ENCODE measurements at places on chromosomes 12 and 14.

- no peak for DNase-seq
Observed at GRCh38 chr12:55762646-55763045, 19.7 kb downstream of the GDF11 start.

DNA sequence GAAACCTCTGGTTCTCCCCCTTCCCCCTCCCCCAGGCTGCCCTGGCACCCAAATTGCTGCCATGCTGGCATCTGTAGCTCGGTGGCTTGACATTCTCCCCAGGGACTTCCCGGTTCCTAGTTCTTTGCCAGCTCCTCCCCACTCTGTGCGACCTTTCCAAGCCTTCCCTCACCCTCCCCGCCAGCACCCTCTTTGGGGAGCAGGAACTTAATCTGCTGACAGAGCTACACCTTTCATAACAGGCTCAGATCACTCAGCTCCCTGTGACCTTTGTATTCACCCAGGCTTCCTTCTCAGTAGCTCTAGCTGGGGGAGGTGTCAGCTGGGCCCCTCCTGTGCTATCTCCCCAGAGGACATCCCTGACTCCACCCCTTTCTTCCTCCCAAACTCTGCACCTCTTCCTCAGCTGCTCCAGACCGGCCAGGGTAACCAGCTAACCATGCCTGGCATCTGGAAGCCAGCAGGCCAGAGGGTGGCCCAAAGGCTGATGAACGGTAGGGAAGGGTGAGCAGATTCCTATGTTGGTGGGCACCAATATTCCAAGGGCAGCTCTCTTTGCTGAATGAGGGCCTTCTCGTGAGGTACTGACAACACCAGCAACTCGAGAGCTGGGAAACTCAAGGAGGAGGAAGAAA is 1.8 kb upstream of the COX14 start:
- peak; percentile 70 for DNase-seq

DNA sequence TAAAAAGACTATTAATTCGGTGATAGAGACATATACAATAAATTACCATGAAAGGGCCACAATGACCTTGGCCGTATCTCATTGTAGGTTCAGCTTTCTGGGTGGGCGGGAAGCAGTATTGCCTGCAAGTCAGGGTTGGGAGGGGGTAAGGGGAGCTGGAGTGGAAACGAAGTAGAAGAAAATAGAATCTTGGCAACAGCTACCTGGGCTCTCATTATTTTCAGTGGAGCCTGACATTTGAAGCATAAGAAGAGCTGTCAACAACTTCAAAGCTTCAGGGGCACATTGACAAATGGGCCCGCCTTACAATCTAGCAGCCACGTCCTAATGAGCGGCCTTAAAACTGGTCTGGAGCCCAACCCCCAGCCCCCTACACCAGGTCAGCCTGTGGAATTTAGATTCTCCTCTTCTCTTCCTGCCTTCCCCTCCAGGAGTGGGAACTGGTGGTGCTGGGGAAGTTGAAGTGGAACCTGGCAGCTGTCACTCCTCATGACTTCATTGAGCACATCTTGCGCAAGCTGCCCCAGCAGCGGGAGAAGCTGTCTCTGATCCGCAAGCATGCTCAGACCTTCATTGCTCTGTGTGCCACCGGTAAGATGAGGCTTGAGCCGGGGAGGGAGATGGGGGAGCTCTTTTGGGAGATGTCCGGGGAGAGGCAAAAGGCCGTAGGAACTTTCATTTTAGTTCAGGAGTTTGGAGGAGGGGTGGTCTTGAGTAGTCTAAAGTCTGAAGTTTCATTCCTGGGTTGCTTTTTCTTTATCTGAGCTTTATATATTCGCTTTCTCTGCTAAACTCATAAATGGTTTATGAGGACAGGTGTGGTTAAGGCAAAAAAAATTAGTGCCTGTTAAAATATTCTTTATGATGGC is 5.0 kb downstream of the CCND2 start:
- peak; percentile 50 for DNase-seq

DNA sequence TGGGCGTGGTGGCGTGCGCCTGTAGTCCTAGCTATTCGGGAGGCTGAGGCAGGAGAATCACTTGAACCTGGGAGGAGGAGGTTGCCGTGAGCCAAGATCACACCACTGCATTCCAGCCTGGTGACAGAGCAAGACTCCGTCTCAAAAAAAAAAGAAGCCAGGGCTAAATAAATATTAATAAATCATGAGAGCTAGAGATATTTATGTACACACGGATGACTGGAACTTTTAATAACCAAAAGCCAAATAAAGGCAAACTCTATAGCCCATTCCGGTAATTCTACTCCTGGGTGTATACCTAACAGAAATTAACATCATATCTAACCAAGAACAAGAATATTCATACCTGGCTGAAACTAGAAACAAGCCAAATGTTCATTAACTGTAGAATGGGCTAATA is 7.7 kb upstream of the TRAFD1 start:
- DNase-seq = no peak

GRCh38 chr12:89040146-89040964 is 311.9 kb downstream of the DUSP6 start:
- peak; percentile 33 for DNase-seq

- DNase-seq = peak; percentile 97
Observed at GRCh38 chr14:52950898-52951680, at the start of gene FERMT2. TSS of gene FERMT2 (minus strand) at chr14:52951050. CDS start at chr14:52950568, 482 bp downstream.

- no peak for DNase-seq
Observed at GRCh38 chr12:39675263-39675662, 55.7 kb upstream of the ABCD2 start.

GRCh38 chr14:41362139-41362538 is 244.5 kb upstream of the LRFN5 start:
- no peak for DNase-seq

DNA sequence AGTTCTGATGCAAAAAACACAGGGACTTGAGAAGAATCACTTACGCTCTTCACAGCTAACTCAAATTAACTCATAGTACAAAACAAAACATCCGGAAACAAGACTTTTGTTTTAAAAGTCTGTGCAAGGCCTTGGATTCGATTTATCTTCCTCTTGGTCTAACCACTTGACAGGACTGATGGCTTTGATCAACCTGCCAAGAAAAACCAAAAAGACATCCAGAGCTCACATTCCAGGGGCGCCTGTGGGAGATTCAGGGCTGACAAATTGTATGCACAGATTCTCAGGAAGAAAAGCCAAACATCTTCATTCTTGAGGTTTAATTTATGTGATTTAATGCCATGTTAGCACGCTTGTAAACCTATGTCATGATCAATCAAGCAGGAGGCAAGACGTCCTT is 129.1 kb upstream of the TMCC3 start:
- DNase-seq = peak; percentile 44

DNA sequence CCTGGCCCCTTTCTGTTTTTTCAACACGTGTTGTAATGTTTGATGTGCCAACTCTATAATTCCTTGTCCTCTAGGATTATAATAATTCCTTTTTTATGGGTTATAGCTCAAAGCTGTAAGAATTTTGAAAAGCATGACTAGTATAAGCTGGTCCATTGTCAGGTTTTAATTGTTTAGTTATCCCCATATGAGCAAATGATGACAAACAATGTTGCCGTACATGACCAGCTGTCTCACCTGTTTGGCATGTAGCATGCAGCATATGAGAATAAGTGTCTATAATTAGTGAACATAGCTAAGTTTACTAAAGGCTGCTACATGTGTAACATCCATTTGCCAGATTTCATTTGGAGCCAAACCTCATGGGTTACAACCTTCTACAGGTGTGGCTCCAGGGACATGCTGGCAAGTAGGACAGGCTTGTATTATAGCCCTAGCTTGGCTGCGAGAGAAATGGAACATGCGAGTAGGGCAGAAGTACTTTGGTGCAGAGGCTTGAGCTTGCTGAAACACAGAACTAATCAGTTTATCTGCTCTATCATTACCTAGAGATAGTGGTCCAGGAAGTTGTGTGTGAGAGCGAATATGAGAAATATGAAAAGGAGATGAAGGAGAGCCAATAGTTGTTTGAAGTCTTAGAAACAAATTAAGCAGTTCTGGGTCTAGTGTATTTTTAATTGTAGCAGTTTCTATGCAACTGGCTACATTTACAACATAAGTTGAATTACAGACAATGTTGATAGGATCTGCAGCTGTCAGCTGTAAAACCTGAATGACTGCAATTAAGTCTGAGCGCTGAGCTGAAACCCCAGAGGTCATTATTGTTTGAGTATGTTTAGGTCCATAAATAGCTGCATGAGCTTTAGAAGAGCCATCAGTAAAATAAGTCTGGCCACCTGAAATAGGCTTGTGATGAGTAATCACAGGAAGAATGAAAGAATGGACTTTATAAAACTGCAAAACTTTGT is 22.6 kb upstream of the MAPKAPK5 start:
- no peak for DNase-seq

DNA sequence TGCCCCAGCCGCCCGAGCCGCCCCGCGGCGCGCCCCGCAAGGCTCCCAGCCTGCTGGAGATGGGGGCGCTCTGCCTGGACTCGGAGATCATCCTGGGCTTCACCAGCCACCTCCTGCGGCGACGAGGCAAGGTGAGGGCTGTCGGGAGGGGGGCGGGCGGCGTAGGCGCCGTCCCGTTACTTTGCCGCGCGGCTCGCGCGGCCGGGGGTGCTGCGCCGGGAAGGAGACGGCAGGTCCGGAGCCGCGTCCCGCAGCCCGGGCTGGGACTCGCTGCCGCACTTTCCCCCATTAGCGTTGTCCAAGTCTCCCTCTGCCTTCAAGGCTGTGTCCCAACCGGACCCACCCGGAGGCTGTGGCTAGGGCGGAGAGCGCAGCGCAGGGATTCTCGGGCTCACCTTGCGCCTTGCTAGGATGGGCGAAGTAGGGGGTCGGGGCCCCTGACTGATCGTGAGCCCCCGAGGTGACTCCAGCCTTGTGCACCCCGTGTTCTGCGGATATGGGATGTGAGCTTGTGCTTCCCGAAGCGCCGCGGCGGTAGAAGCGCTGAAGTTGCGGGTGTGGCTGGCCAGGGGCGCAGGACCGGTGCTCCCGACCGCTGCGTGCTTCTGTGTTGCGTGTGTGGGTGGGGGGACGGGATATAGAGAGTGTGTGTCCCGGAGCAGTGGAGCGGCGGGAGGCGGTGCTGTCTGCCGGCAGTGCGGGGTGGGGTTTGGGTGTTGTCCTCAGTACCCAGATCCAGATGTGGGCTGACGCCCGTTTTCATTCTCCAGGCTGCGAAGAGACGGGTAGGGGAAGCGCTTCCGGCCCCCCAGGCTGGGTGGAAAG is 1.7 kb upstream of the KIF26A start:
- no peak for DNase-seq

- no peak for DNase-seq
Observed at GRCh38 chr12:95130096-95130495, 56.7 kb upstream of the NR2C1 start.

- no peak for DNase-seq
Observed at GRCh38 chr12:14113031-14113430, 131.6 kb upstream of the GRIN2B start.

DNA sequence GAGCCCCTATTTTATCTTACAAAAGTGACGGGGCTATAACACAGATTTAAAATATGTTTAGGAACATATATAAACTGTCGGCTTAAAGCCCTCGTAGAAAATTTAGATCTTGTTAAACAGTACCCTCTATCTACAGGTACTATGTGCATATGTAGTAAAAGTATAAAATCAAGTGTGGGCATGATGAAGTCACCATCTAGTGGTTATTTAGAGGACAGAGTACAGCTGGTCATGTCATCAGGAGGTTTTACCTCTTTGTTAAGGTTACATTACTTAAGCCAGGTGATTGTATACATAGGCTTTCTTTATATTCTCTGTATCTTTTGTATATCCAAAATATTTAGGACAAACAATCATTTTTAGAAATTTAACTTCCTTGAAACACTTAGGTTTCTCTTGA is 18.2 kb upstream of the TNS2 start:
- DNase-seq = no peak

GRCh38 chr12:53254816-53255545 is 13.1 kb upstream of the ESPL1 start:
- no peak for DNase-seq

DNA sequence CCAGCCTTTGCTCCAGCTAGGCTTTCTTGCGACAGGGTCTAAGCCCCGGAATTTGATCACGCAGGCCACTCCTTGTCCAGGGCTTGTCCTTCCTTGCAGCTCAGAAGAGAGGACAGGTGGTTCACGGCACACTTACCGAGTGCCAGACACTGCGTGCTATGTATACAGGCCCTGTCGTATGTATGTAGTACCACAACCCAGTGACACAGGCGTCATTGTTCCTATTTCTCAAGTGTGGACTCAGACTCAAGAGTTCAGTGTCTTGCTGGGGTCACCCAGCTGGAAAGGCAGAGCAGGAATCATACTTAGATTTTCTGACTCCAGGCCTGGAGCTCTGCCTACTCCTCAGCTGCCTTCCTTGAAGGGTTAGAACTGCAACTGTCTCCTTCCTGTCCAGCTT is 153.9 kb downstream of the SMOC1 start:
- DNase-seq = no peak

GRCh38 chr12:65742018-65743010 is 82.0 kb upstream of the HMGA2 start:
- DNase-seq = peak; percentile 82

- no peak for DNase-seq
Observed at GRCh38 chr12:31008241-31008761, 65.4 kb upstream of the DDX11 start.
